ENCODE measurements at places on chromosomes 3 and 15. TPM values are rescaled to one million over a fixed set of nuclear protein-coding genes. Genes with fewer than 3 reads are reported as not detected.

GRCh38 chr3:10772271-10773161 is 43.5 kb upstream of the SLC6A11 start:
- DNase-seq: no peak

DNA sequence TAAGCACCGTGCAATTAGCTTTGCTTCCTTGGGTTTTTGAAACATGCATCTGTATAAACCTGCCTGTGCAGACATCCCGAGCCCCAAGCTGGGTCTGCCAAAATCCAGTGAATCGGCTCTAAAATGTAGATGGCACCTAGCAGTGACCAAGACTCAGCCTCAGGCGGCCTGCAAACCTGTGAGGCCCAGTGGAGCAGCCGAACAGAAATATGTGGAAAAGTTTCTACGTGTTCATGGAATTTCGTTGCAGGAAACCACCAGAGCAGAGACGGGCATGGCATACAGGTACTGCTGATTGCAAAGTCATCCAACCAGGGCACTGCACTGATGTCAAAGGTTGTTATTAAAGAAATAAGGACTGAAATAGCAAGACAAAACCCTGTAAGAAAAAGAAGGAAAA is 22.8 kb downstream of the KCNAB1 start:
- no peak for DNase-seq

- DNase-seq: no peak
Observed at GRCh38 chr3:280681-281080, 84.1 kb downstream of the CHL1 start.

DNA sequence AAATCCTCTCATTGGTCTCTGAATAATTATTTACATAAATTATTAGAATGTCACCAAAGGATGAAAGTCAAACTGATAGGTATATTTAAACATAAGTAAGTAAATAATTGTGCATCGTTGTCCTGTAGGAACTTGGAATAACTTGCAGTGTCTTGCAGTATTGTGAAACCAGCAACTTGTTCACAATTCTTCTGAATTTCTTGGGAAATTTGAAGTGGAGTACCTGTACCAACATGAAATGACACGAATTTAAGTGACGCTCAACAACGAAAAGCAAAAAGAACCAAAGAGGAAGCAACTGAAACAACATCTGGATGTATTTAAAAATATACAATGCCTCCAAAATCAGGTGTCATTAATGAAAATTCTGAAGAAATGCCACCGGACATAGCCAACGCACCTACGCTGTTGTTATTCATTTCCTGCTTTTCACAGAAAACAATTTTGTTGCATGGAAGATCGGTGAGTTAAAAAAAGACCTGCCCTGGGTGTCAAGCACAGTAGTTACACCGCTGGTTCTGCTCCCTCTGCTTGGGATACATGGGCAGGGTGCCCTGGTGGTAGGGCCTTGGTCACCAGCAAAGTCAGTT is 112.5 kb downstream of the RPLP1 start:
- DNase-seq: no peak

DNA sequence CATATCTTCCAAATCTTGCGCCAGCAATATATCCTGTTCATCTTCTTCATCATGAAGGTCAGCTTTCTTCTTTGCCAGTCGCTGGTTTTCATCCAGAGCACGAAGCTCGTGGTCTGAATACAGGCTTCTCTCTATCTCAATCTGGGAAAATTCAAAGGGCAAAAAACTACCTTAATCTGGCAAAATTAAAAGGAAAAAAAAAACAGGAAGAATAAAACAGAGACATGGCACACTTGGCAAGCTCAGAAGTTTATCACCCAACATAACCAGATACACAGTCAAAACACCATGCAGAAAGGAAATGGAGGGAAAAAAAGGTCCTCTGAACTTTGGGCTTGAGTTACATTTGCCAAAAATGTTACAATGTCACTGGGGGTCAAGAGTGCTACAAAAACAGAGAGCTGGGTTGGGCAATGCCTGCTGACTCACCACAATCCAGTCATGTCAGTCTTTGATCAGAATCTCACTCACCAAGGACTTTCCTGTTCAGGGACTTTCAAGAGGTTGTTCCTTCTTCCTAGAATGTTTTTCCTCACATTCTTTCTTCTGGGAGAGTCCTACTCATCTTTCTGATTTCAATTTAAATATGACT is 1.5 kb downstream of the MRPL46 start:
- no peak for DNase-seq

DNA sequence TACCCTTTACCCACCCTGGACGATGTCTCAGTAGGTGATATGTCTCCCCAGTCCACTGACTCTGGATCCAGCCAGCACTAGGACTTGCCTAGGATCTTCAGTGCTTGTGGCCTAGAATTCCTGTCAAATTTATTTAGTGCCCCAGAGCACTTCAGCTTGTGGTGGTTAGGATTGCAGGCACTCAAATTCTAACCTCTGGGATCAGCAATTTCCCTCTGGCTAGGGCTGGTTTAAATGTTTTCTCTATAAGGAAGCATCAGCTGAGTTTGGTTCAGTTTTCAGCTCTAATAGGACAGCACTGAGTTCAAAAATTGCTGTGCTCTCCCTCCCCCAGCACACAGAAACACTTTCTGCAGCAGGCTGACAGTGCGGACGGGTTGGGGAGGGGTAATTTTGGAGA is 8.1 kb downstream of the OR5H6 start:
- no peak for DNase-seq

DNA sequence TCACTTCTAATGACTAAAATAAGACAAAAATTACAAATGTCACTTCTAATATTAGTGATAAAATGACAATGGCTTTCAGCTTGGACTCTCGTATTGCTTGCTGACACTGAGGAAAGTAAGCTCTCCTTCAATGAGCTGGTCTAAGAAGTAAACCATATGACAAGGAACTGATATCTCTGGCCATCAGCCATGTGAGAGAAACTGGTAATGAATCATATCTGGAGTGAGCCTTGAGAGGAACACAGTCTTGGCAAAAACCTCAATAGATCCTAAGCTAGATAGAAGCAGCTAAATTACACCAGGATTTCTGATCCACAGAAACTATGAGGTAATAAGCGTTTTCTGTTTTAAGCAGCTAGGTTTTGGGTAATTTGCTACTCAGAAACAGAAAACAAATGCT is 1575.1 kb downstream of the OTOL1 start:
- DNase-seq: no peak

SLC51A gene
- total RNA-seq: 0.53 TPM

- no peak for DNase-seq
Observed at GRCh38 chr3:173685456-173685855, 287.9 kb downstream of the NLGN1 start.

GRCh38 chr3:122392868-122393844 is 9.2 kb downstream of the FAM162A start:
- DNase-seq: no peak

GRCh38 chr15:84883916-84884781 is at the start of gene SLC28A1:
Gene SLC28A1 (plus strand): TSS chr15:84884662. CDS start chr15:84887761, 3,099 bp downstream.
- DNase-seq: no peak

DNA sequence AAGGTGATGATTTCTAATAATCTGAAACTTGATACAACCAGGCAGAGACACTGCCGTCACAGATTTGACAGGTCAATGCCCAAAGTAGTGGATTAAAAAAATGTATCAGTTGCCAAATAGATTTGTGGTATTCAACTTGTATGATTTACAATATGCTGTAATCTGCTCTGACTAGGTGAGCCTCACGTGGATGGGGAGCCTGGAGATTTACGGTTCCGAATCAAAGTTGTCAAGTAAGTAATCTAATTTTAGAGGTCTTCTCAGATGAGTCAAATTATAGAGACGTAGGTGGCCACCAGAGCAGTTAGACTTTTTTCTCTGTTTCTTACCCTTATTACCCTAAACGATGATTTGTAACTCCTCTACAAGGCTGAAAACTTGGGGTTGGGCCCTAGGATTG is 12.0 kb downstream of the DNAJB11 start:
- no peak for DNase-seq

DNA sequence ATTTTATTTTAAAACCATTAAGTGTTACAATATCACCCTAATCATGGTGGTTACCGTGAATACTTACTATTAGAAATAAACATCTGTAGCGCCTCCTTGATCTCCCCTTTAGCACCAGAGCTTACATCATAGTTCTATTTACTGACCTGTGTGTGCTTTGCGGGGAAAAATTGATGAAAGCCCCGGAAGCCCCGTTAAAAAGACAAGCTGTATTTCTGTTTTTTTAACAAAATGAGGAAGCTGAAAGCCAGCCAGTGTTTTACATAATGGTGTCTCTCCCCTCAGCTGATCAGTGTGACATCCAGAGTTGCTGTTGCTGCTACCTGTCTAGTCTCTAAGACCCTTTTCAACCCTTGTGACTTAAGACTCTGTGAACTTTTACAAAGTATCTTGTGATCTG is 100.8 kb downstream of the OPA1 start:
- DNase-seq: no peak

GRCh38 chr15:25333049-25333448 is 105.8 kb downstream of the UBE3A start:
- no peak for DNase-seq

DNA sequence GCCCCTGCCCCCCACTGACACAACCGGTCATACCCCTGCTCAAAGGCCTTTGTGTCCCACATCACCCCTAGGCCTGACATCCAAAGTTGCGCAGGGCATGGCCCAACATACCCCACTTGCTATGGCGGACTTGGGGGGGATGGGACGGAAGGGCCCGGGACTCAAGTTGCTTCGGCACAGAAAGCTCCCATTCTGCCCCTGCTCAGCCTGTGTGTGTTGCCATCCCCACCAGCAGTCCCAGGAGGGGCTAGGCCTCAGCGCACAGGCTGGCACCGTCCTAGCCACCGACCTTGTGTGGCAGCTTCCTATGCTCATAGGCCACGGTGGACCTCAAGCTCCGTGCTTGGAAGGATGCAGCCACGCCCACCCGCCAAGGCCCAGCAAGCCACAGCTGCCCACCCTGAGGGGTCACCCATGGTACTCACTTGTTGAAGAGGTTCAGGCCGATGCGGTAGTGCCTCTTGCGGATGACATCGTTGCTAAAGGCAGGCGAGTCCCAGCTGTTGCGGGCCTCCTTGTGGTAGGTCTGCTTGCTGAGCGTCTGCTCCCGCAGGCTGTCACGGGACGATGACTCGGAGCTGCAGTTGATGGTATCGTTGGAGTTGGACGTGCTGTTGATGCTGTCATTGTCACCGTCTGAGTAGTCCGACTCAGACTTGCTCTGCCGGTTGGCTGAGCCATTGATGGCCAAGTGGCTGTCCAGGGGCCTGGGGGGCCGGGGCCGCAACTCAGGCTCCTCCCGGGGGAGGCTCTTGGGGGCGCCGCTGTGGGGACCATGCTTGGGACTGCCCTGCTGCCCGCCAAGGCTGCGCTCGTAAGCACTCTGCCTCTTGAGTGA is 93.9 kb upstream of the RPL32 start:
- DNase-seq: no peak

CILP gene
- total RNA-seq: 3.2 TPM

DNA sequence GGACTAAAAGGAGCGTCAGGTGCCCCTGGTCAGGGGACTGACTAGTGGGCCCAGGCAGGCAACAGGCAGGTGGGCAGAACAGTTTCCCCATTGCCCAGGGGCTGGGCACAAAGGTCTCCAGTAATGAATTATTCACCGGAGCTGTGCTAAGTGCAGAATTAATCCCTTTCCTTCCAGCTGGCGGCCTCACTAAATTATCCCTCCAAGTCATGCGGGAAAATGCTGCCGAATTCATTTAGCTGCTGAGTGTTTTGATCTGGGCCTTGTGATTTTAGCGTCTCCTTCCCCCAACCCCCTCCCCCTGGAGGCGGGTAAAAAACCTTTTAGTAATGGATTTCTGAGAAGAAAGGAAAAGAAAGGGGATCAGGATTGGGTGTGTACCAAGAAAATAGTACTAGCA is 47.2 kb downstream of the CCDC33 start:
- DNase-seq: no peak

- DNase-seq: no peak
Observed at GRCh38 chr3:197019021-197019420, 10.6 kb downstream of the MELTF start.

Data from heart right ventricle (tissue), 16 donors.